Stimulated activated CD8-positive, alpha-beta memory T cell treated with anti-CD3 and anti-CD28 coated beads, Interleukin-7, amount 100 ng/mL, for 24 hours (primary cell): ENCODE measurements at places on chromosomes 11 and 22.

- DNase-seq: no peak
Observed at GRCh38 chr11:35501776-35502175, 23.6 kb downstream of the PAMR1 start.

DNA sequence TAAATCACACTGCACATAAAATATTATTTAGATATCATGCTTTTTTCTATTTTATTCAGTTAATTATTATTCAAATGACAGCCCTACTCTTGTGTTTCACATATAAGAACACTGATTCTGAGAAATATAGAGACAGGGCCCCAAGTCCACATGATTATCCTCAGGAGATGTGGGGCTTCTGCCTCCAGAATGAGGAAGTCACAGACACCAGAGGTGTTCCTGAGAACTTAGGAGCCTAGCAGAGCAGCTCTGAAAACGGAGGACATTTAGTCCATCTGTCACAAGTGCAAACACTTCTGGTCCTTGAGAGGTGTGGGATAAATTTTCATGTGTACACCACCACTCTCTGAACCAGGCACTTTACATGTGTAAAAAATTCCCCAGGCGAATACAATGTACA is 26.2 kb downstream of the TRIM66 start:
- DNase-seq: no peak

DNA sequence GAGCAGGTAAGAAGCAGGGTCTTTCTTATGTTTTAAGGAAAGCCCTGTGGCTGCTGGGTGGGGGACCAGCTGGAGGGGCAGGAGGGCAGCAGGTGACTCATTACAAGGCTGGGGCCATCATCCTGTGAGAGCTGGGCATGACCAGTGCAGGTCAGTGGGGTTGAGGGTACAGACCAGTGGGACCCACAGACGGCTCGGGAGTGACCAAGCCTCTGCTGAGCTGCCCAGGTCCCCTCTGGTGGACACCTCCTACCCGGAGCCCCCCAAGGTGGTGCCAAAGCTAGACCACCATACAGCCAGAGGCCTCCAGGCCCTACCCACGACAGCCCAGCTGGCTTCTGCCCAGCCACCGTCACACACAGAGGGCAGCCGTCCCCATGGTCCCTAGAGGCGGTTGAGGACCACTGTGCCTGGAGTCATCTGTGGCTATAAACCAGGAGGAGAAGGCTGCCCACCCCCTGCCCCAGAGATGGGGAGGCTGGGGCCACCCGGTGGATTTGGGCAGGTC is 670 bp downstream of the MYEOV start:
- DNase-seq: no peak

- no peak for DNase-seq
Observed at GRCh38 chr11:83574519-83574918, 288.4 kb upstream of the CCDC90B start.

DNA sequence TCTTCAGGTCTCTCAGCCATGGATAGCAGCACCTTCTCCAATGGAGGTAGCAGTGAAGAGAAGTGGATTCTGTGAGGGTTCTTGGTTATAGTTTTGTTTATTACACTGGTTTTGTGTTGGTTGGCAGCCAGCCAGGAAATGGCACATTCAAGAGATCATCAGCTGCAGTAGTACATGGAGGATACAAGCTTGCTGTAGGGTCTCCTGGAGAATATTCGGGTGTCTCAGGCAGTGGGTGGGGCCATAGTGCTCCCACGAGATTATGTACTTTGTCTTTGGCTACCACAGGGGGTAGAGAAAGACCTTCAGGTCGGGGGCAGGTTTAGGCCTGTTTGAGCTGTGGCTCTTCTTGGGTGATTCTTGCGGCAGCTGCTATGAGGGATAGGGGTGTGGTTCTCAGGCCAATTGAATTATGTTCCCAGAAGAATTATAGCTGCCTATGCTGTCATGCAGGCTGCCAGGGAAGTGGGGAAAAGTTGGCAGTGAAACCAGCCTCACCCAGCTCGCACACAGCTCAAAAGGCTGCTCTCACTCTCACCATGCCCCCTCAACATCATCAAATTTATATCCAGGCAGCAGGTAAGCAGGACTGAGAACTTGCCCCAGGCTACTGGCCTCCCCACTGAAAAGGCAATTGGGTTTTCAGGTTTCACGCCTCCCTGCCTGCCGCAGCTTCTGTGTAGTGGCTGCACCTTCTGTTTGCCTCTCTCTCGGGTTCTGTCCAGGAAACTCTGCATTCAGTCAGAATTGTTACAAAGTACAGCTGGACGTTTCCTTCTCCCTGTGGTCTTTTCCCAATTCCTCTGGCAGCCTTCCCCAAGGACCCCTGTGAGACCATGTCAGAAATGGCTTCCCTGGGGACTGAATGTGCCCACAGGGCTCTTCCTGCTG is 435.5 kb downstream of the LUZP2 start:
- no peak for DNase-seq

DNA sequence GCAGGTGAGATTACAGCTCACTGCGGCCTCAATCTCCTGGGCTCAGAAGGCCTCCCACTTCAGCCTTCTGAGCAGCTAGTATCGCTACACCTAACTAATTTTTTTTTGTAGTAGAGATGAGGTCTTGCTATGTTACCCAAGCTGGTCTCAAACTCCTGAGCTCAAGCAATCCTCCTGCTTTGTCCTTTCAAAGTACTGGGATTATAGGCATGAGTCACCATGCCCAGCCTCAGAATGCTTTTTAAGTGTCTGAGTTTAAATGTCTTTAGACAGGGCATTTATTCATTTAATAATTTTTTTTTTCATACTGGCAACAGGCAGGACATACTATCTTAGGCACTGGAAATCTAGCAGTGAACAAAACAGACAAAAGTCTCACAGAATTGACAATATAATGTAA is 27.7 kb downstream of the LRP4 start:
- no peak for DNase-seq

- no peak for DNase-seq
Observed at GRCh38 chr22:41478891-41479521, 10.1 kb downstream of the ACO2 start.

- DNase-seq: no peak
Observed at GRCh38 chr11:47021965-47022364, 85.4 kb downstream of the CSTPP1 start.

- DNase-seq: no peak
Observed at GRCh38 chr11:74989260-74989638, 516 bp downstream of the NEU3 start.

GRCh38 chr11:103525069-103525468 is 415.8 kb downstream of the DYNC2H1 start:
- DNase-seq: no peak

DNA sequence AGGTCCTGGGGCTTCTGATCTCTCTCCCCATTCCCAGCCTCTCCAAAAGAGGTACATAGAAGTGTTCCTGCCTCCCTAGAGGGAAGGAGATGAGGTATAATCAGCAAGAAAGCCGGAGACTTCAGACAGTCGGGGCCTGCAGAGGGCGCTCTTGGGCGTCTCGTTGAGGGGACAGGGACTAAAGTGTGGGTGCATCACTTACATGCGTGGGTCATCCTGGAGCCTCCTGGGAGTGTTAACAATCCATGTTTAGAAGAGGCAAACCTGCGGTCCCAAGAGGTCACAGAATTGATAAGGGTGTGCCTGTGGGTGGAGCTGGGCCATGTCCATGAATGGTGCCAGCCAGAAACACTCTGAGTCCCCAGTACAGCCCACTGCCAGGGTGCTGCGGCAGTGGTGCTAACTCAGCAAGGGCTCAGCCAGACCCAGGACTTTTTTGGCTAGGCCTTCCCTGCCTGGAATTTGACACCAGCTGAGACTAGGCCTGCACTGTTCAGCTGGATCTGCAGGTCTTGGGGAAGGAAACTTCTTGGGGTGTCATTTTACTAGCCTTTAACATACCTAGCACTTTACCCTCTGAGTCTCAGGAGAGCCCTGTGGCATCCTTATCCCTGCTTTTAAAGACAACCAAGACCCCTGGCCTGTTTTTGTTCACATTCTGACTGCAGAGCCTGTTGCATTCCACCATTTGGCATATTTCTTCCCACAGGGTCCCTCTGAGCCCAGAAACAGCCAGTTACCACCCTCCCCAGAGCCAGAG is 5.5 kb downstream of the YDJC start:
- DNase-seq: peak; percentile 33

- DNase-seq: no peak
Observed at GRCh38 chr22:48954781-48955311, 872.8 kb downstream of the BRD1 start.

- DNase-seq: no peak
Observed at GRCh38 chr11:28625532-28625931, 517.3 kb downstream of the METTL15 start.

DNA sequence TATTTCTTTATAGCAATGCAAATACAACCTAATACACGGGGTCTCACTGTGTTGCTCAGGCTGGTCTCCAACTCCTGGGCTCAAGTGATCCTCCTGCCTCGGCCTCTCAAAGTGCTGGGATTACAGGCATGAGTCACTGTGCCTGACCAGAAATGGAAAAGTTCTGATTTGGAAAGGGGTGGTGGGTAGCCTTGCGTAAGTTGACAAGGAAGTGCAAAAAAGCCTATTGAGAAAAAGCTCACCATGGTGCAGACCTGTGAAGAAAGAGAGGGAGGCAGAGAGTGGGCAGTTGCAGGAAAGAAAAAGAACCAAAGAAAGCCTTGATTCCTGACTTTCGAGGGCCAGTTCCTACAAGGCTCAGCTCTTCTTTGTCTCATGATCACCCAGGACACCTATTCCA is 27.1 kb downstream of the AGBL2 start:
- DNase-seq: no peak

DNA sequence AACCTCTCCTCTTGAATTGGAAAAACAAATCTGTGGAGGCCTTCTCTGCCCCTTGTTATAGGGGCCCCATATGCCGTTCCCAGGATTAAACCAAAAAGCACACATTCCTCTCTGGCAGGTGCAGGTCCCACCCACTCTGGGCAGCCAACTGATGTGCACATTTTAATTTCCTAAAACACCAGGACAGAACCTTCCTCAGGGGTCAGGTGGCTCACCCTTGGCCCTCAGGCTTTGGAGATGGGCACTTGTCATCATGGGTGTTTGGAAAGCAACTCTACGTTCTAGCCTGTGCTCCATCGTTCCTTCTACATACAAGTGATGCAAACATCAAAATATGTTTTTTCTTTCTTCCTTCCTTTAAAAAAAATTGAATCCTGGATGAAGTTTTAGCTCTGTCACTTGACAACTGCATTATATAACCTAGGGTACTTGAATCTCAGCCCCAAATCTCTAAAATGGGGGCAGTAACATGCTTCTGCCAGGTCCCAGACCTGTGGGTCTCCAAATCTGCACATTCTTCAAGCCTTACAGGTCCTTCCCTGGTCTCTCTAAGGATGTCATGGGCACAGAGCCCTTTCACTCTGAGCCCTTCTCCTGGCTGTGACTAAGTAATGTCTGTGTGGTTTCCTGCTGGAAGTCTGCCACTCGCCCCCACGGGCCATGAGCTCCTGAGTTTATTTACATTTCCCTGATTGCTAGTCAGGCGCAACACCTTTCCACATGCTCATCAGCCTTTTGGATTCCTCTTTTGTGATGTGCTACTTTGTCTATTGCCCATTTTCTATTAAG is 43.8 kb downstream of the KCNQ1OT1 start:
- no peak for DNase-seq

- DNase-seq: no peak
Observed at GRCh38 chr22:46054091-46055073, 77.4 kb upstream of the WNT7B start.

DNA sequence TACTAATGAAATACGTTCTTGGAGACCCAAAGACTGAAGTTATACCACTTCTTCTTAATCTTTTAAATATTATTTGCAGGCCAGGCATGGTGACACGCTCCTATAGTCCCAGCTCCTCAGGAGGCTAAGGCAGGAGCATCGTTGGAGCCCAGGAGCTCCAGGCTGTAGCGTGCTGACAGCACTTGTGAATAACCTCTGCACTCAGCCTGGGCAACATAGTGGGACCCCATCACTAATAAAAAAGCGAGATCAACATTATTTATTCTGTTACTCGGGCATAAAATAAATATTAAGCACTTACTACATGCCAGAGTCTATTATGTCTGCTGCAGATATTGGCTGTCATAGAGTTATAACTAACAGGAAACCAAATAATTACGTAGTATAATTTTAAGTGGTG is 720 bp upstream of the MED17 start:
- DNase-seq: no peak

GRCh38 chr22:49491726-49492125 is 335.9 kb downstream of the BRD1 start:
- DNase-seq: no peak

GRCh38 chr11:69915501-69916250 is 96.5 kb upstream of the FGF3 start:
- DNase-seq: peak; percentile 17

DNA sequence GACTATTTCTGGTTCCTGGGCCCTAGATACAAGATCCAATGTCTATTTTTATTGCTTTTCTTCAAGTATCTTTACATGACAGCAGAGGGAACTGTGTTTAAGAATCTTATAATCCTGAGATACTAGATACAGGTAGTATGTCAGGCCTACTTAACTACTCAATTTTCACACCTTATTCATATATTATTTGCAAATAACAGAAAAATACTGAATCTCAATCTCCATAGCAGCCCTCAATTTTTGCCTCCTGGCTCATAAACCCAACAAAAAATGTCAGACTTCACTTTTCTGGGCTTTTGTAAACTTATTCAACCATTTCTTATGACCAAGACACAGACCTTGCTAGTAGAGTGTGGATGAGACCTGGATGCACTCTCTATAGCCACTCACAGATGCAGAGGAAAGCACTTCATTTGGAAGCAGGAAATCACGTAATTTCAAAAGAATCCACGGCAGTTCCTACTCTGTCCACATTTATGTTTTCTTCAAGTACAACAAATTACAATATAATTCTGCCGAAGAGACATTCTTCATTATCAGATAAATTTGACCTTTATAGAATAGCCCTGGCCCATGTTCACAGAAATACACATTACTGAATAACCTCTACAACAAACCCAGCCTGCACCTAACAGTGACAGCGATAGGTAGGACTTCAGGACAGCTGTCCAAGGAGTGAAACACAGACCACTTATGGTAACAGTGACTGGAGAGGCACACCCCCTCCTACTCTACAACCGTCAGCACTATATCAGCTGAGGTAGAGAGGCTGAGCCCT is 62.0 kb upstream of the YPEL1 start:
- no peak for DNase-seq

DNA sequence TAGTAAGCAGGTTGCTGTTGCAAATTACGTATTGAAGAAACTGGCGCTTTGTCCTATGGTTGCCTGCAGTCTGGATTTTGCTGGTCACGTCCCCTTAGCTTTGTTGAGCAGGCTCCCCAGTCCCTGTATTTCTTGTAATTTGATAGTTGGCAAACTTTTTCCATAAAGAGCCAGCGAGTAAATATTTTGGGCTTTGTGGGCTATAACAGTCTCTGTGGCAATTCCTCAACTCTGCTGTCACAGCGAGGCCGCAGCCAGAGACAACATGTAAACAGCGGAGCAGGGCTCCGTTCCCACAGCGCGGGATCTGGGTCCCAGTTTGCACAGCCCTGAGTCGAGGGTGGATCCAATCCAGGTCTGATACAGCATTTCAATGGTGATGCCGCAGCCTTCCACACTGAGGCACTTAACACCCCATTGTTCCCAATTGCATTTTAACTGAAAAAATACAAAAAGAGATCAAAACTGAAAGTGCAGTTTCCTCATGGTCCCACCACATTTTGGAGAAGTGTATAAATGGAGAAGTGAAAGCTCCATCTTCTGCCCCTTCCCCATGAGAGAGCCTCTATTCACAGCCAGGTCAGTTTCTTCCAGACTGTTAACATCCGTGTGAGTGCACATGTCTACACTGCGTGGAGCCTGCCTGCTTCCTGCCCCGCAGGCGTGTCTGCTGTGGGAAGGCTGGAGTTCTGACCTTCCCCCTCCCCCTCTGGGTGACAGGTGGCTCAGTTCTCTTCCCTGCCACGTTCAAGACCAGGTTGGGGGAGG is 89.1 kb downstream of the RPS6KA4 start:
- DNase-seq: no peak
